ENCODE measurements at places on chromosomes 2 and 18.
A peak's percentile ranks its signal among the peaks of the same experiment; 100 is the strongest.

- ATAC-seq, result peak; percentile 83
Observed at GRCh38 chr2:36438449-36438977, 82.9 kb downstream of the CRIM1 start.

GRCh38 chr2:86221066-86221684, 21.9 kb downstream of the MRPL35 start:
- ATAC-seq, result no peak

GRCh38 chr2:85933753-85934594, 45.2 kb upstream of the ST3GAL5 start:
- peak; percentile 20 for ATAC-seq

- no peak for ATAC-seq
Observed at GRCh38 chr2:67883316-67884087, 179.3 kb downstream of the C1D start.

- ATAC-seq, result no peak
Observed at GRCh38 chr2:196274387-196274809, 103.0 kb upstream of the STK17B start.

GRCh38 chr2:26855466-26855865, 7.5 kb downstream of the DPYSL5 start:
- ATAC-seq, result no peak

- peak; percentile 67 for ATAC-seq
Observed at GRCh38 chr2:20225294-20226151, 593 bp upstream of the SDC1 start.

DNA sequence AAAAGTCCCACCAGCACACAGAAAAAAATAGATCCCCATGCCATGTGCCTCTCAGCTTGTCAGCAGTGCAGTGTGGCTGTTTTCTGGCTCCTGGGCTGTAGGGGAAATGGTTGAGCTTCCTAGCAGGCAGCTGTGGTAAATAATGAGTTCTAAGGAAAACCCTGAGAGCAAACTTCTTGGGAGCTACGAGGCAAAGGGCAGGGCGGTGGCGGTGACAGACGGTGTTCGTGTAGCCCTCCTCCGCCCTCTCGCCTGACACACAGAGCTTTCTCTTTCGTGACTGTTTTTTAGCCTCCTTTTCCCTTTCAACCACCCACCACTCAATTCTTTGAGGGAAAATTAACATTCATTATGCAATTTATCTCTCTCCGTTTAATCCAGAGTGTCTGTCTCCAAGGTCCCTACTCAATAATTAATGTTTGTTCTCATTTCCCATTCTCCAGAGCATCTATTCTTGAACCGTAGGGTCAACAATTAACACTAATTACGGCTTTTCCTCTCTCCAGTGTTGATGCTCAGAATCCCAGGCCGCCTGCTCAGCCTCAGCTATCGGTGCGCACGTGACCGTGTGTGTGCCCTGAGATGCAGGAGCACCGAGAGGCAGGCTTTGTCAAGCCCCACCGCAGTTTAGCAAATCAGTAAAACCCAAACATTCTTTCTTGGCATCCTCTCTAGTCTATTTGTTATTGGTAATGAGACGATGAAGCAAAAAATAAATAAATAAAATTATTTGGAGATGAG, 50.1 kb downstream of the KIAA2012 start:
- no peak for ATAC-seq

DNA sequence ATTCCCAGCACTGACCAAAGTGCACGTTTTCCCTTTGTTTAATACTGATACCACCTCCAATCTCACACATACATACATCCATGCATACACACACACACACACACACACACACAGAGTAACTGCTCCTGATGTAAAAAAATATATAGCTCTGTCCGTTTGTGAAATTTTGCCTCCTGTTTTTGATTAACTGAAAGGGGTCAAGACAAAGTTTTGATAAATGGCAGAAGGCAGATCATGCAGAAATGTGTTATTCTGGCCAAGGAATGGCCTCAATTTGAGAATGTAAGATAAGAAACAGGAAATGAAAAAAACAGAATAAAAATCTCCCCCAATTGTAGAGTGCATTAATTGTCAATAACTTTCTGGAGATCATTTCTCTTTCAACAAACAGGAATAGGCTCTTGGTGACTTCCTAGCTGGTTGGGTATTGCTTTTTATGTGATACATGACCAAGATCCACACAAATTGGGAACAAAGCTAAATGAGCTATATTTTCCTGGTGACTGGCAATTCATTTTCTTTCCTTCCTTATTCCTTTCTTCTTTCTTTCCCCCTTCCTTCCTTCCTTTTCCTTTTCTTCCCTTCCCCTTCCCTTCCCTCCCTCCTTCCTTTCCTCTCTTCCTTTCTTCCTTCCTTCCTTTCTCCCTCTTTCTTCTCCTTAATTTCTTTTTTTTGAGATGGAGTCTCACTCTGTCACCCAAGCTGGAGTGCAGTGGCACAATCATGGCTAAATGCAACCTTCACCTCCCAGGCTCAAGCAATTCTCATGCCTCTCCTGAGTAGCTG, 88.9 kb upstream of the PMAIP1 start:
- no peak for ATAC-seq

DNA sequence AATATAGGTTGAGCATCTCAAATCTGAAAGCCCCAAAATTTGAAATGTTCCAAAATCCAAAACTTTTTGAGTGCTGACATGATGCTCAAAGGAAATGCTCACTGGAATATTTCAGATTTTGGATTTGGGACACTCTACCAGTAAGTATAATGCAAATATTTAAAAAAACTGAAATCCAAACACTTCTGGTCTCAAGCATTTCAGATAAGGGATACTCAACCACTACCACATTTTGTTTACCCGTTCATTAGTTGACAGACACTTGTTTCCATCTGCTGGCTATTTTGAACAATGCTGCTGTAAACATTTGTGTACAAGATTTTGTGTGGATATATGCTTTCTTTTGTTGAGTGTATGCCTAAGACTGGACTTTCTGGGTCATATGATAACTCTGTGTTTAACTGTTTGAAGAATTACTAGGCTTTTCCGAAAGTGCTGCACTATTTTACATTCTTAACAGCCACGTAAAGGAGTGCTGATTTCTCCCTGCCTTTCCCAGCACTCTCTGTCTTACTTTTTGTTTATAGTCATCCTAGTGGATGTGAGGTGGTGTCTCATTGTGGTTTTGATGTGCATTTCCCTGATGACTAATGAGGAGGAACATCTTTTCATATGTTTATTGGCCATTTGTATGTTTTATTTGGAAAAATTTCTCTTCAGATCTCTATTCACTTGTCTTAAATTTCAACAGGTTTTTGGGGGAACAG, 19.5 kb upstream of the DCDC2C start:
- ATAC-seq, result no peak

DNA sequence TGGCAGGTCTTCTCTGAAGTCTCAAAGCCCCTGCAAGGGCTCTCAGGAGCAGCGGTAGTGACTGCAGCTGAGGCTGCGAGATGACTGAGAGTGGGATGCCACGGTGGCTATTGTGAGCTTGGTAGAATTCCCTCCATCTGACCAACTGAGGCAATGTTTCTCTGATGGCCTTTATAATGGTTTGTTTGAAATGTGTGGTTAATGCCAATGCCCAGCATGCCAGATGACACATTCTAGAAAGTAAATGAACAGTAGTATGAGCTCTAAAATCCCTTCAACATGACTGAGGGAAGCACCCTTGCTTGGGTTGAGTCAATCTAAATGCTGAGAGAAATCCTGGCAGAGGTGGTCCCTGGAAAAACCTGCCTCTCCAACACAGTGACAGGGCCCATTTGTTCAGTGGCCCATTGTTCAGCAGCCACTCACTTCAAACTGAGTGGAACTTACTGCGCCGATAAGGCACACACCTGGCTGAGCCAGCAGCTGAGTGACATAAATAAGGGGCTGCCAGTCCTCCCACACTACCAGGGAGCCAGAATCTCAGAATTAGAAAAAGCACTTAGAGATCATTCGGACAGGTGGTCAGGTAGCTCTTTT, 31.7 kb downstream of the SULT1C2 start:
- no peak for ATAC-seq
